Left ventricle myocardium inferior (tissue), 1 donor: ENCODE measurements at places on chromosomes 2 and 18.

- no peak overlapping the region for H3K4me3 ChIP-seq
- H3K27ac ChIP-seq = no peak overlapping the region
- no peaks in the 10 kb centered on the region for H3K27me3 ChIP-seq
- DNase-seq = no peak
Measured at GRCh38 chr18:76457957-76458356, 37.1 kb downstream of the ZNF516 start.

- H3K4me3 ChIP-seq = no peak overlapping the region
- no peak for DNase-seq
- H3K27me3 ChIP-seq = no peaks in the 10 kb centered on the region
- no peaks in the 10 kb centered on the region for H3K36me3 ChIP-seq
Measured at GRCh38 chr2:212770240-212770639, 231.6 kb upstream of the ERBB4 start.

GRCh38 chr2:122988395-122989221, 1036.5 kb upstream of the CNTNAP5 start:
- H3K4me1 ChIP-seq = no peaks in the 10 kb centered on the region
- no peak for DNase-seq
- no peaks in the 10 kb centered on the region for H3K27me3 ChIP-seq

- H3K4me1 ChIP-seq = peaks cover 6% of the 10 kb centered on the region
- H3K27ac ChIP-seq = no peak overlapping the region
- H3K4me3 ChIP-seq = no peak overlapping the region
Measured at GRCh38 chr2:14530506-14530905, 102.0 kb upstream of the LRATD1 start.

DNA sequence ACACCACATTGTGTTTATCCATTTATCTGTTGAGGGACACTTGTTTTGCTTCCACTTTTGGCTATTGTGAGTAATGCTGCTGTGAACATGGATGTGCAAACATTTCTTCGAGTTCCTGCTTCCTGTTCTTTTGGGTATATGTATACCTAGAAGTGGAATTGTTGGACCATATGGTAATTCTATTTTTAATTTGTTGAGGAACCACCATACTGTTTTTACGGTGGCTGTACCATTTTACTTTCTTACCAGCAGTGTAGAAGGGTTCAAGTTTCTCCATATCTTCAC, 23.1 kb downstream of the ANXA4 start:
- peaks cover 22% of the 10 kb centered on the region for H3K4me1 ChIP-seq
- no peak overlapping the region for H3K27ac ChIP-seq
- no peaks in the 10 kb centered on the region for H3K36me3 ChIP-seq
- DNase-seq = no peak
- no peaks in the 10 kb centered on the region for H3K27me3 ChIP-seq

- H3K27me3 ChIP-seq = no peaks in the 10 kb centered on the region
- H3K36me3 ChIP-seq = peaks cover 21% of the 10 kb centered on the region
- peak overlapping the region; percentile 66 for H3K27ac ChIP-seq
- DNase-seq = no peak
- H3K4me1 ChIP-seq = peaks cover 53% of the 10 kb centered on the region
Measured at GRCh38 chr2:222912117-222912516, 51.3 kb downstream of the ACSL3 start.

GRCh38 chr2:217467331-217467730, 535.5 kb downstream of the TNS1 start:
- no peak overlapping the region for H3K27ac ChIP-seq
- no peaks in the 10 kb centered on the region for H3K36me3 ChIP-seq
- no peak for DNase-seq
- no peaks in the 10 kb centered on the region for H3K4me1 ChIP-seq
- no peak overlapping the region for H3K4me3 ChIP-seq
- H3K27me3 ChIP-seq = no peaks in the 10 kb centered on the region

DNA sequence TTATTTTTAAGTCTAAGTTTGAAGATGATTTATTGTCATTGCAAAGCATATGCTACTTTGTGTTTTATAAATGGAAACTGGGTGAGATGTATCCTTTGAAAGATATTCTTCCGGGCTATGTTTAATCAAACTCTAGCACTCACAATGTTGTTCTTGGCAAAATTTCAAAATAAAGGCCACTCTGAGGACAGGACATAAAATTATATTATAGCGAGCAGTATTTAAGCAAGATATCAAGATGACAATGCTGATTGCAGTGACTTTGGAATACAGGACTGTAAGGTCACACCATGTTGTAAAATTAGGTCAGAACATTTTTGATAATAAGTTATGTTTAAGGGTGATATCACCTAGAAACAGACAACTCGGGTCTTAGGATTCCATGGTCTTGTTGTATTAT, 14.2 kb downstream of the RPRM start:
- no peak overlapping the region for H3K4me3 ChIP-seq
- no peaks in the 10 kb centered on the region for H3K36me3 ChIP-seq
- DNase-seq = no peak
- peaks cover 51% of the 10 kb centered on the region for H3K27me3 ChIP-seq

GRCh38 chr2:167406558-167406957, 518.3 kb downstream of the XIRP2 start:
- no peaks in the 10 kb centered on the region for H3K27me3 ChIP-seq
- H3K4me3 ChIP-seq = no peak overlapping the region
- no peak for DNase-seq
- no peaks in the 10 kb centered on the region for H3K36me3 ChIP-seq

DNA sequence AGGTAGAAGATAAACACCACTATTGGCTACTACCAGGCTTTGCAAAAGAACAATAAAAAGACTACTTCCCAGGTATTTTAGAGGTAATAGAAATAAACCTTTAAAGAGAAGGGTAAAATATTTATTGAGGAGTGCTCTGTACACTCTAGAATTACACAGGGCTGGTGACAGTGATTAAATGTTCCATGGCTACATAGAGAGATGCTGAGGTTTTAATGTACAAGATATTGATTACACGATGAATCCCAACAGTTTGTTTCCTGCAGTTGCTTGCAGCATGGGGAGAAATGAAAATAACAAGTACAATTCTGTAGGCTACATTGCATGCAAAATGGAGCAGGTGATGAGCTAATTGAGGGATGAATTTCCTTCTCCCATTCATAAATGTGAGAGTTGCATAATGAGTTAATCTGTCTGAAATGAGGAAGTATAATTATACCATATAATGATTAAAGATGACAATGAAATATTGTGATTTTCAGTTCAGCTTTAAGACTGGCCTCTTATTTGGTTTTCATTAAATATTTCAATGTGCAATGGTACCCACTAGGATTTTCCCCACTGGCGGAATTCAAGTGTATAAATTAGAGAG, 266.1 kb downstream of the SOCS6 start:
- DNase-seq = no peak
- no peaks in the 10 kb centered on the region for H3K4me1 ChIP-seq
- no peaks in the 10 kb centered on the region for H3K36me3 ChIP-seq
- H3K4me3 ChIP-seq = no peak overlapping the region

DNA sequence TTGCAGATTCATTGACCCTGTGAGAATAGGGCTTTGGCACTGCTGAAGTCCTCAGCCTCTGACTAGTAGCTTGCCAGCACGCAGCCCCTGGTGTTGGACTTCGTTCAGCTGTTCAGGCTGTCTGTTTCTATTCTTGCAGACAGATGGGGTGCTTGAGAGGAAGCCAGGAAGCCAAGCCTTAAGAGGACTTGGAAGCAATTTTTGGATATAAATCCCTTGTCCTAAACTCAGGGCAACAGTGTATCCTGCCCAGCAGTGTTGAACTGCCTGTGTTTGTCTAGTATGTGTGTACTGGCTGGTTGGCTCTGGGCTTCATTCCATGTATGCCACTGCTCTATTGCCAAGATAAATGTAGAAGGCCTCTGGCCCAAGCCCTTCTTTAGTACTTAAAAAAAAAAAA, 108.6 kb downstream of the COMMD1 start:
- H3K4me3 ChIP-seq = no peak overlapping the region
- H3K36me3 ChIP-seq = no peaks in the 10 kb centered on the region

DNA sequence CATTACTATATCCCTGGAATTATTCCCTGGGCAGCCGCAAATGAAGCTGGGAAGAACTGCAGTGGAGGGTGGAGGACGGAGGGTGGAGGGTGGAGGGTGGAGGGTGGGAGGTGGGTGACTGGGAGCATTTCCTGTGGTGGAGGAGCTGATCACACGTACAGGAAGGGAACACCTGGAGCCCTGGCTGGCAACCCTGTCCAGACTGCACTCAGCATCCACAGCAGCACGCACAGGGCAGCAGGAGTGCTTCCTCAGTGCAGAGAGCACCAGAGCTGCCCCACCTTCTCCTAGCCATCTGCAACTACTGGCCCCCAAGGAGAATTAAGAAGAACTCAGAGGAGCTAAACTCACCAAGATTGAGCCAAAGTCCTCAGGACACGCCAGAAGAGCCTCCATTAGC, 249.9 kb downstream of the EIPR1 start:
- no peak overlapping the region for H3K27ac ChIP-seq
- H3K4me1 ChIP-seq = peaks cover 12% of the 10 kb centered on the region
- peak overlapping the region; percentile 7 for H3K4me3 ChIP-seq
- H3K36me3 ChIP-seq = no peaks in the 10 kb centered on the region
- DNase-seq = no peak

DNA sequence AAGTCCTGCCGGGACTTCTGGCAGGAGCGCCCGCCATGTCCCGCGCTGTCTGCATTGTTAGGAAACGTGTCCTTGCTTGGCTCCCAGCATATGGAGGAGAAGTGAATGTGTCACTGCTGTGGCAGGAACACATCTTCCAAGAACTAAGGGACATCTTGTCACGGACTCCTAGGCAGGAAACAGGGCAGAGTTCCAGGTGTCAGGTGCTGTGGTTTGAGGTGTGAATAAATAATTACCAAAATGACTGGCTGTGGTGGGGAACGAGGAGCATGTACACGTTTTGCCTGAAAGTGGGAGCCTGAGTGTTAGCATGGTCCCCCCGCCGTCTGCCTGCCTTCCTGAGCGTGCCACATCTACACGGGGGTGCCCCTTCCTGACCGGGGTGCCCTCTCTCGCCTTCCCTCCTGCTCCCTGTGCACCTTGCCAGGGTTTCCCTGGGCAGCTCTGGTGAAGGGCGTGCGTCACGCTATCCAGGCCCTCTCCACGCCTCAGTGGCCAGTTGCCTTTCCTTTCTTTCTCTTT, 237.5 kb downstream of the LDLRAD4 start:
- no peak for DNase-seq
- H3K4me1 ChIP-seq = peaks cover 50% of the 10 kb centered on the region
- H3K36me3 ChIP-seq = no peaks in the 10 kb centered on the region

- H3K27ac ChIP-seq = peak overlapping the region; percentile 83
- H3K4me3 ChIP-seq = no peak overlapping the region
- peaks cover 12% of the 10 kb centered on the region for H3K36me3 ChIP-seq
- DNase-seq = no peak
Measured at GRCh38 chr2:10333247-10333613, 30.5 kb downstream of the HPCAL1 start.

DNA sequence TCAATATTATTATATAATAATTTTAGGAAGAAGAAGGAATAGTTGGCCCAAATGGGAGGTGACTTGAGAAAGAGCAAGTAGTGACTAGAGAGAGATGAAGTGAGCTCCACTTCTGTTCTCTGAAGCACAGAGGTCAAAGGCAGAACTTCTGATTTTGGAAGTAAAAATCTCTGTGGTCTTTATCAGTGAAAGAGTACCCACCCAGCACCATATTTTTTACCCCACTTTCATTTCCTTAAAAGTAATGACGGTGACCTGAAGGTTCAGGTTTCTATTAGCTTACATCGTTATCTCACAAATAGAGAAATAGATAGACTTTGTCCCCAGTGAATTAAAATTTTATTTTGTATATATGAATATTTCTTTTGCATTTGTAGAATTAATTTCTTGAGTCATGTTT, 95.3 kb downstream of the CDH7 start:
- DNase-seq = no peak
- H3K27me3 ChIP-seq = no peaks in the 10 kb centered on the region
- H3K4me1 ChIP-seq = no peaks in the 10 kb centered on the region
- H3K27ac ChIP-seq = no peak overlapping the region
- no peaks in the 10 kb centered on the region for H3K36me3 ChIP-seq
- H3K4me3 ChIP-seq = no peak overlapping the region

DNA sequence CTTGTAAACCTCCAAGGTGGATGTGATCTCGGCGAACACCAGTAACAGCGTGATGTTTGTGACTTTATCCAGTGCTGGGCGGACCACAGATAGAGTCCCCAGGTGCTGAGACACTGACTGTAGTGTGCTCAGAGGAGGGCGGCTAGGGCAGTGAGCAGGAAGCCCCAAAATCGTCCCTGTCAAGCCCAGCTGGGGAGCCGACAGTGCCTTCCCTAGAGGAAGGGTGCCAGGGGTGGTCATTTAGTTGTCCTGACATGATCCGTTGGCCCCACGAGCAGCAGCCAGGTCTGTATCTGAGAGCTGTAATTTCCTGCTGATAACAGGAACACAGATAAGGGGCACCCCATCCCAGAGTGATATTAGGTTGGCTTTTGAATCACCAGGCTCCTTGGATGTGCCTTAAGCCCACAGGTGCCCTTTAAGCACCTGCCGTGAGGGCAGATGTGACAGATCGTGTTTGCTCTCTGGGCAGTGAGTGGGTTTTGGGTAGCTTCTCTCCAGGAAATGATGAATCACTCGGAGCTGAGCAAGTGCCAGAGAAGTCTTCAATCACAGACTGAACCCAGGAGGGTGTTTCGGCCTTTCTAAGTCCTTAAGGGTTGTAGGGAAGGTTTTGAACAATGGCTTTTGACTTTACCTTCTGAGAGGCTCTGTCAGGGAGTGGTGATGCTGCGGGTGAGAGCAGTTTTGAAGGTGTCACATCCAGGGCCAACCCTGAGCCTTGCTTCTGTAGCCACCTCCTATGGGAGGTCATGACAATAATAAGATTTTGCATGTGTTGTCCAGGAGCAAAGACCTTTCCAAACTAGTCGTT, 7.7 kb downstream of the LPIN1 start:
- H3K4me3 ChIP-seq = peak overlapping the region; percentile 34
- H3K27me3 ChIP-seq = no peaks in the 10 kb centered on the region
- no peaks in the 10 kb centered on the region for H3K36me3 ChIP-seq
- peaks cover 54% of the 10 kb centered on the region for H3K4me1 ChIP-seq
- peak overlapping the region; percentile 61 for H3K27ac ChIP-seq

DNA sequence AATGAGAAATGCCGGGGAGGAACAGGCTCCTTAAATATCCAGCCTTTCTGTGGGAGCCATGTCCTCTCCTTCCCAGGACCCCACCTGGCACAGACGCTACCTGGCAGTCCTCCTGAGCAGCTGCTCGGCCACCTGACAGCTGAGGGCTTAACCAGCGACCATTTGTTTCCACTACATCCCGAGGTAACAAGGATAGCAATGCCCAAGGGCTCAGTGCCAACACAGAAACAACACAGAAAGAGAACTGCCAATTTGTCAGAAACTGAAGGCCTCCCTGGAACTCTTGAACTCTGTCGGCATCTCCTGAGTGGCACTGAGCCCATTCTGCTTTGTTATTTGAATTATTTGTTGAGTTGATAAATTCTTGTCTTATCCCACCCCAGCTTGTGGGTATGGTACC, 122.2 kb upstream of the ARHGAP28 start:
- H3K36me3 ChIP-seq = no peaks in the 10 kb centered on the region
- H3K27ac ChIP-seq = no peak overlapping the region
- H3K4me3 ChIP-seq = no peak overlapping the region
- DNase-seq = no peak

GRCh38 chr2:62118160-62118559, 77.8 kb upstream of the B3GNT2 start:
- peaks cover 30% of the 10 kb centered on the region for H3K4me1 ChIP-seq
- H3K27me3 ChIP-seq = no peaks in the 10 kb centered on the region
- no peaks in the 10 kb centered on the region for H3K36me3 ChIP-seq
